Activated CD4-positive, alpha-beta T cell treated with anti-CD3 and anti-CD28 coated beads, Interleukin-2, amount 50 U/mL, for 1 hour (primary cell): ENCODE measurements at places on chromosomes 3 and 15.

DNA sequence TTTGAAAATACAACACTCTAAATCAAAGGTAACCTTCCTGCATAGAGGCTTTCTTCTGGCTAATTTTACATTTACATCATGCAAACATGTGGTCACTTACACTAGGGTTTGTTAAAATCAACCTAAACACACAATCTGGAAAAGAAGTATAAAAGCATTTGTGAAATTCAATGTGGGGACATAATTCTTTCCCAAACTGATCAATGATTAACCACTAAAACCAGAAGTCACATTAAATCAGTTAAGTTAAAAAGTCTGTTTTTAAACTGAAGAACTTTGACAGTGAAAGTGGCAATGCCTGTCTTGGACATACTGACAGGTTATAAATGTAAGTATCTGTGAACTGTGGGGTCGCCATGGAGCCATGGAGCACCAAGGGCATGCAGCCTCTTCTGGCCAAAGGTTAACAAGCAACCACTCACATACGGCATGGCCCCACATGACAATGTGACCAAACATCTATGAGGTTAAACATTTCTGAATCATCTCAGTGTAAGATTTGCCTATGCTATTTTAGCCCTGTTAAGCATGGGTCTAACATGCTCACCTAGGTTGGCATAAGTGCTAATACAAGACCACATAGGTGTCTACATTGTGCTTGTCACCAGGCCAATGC lies 278.2 kb downstream of the CTNNB1 start:
- no peak for DNase-seq

GRCh38 chr3:32184187-32184730 lies 54.2 kb upstream of the CMTM8 start:
- no peak for DNase-seq

DNA sequence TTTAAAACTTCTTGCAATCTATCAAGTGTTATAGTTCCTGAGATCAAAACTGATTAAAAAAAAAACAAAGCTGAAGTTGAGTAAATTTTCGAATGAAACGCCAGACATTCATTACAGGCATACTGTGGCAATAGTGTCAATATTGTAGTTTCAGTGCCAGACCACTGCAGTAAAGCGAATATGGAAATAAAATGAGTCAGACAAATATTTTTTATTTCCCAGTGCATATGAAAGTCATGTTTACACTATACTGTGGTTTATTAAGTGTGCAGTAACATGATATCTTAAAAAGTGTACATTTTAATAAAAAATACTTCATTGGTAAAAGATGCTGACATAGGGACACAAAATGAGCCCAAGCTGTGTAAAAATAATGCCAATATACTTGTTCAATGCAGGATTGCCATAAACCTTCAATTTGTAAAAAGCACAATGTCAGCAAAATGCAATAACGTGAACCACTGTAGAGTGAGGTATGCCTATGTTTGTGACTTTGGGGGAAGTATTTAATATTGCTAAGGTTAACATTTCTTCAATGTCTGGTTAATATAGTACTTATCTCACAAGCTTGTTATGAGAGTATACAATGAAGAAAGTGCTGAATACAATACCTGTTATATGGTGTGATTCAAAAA lies 1473.9 kb upstream of the GBE1 start:
- DNase-seq, result no peak

- DNase-seq, result no peak
Measured at GRCh38 chr3:178088963-178089362, 447.3 kb upstream of the KCNMB2 start.

GRCh38 chr3:196336319-196337145 lies 1.7 kb downstream of the TM4SF19 start:
- no peak for DNase-seq

GRCh38 chr3:72449551-72449950 lies 398.7 kb downstream of the SHQ1 start:
- no peak for DNase-seq

DNA sequence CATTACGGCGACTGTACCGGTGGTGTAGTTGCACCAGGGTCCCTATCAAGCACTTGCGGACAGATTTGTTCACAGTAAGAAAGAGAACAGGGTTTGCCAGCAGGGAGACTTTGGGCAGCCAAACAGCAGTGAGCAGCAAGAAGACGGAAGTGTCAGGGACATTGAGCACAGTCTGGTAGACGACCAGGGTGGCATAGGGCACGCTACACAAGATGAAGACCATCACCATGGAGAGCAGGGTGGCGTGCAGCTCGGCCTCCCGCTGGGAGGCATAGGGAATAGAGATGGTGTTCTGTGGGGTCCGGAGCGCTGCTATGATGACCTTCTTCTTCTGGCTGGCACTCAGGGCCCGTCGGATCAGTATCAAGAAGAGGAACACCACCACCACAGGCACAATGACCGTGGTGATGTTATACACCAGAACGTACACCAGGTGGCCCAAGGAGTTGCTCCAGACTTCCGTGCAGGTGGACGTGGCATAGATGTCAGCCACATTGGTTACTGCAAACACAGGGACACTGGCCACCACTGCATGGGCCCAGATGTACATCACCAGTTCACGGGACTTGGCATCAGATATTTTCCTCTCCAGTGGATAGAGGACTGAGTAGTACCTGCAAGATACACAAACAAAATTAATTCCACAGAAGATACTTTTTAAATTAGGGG lies 19.1 kb upstream of the FSIP1 start:
- no peak for DNase-seq
